Kidney (tissue), 22 donors: ENCODE measurements at places on chromosomes 7 and 10. TPM values are rescaled to one million over a fixed set of nuclear protein-coding genes. Genes with fewer than 3 reads are reported as not detected.

- no peak for DNase-seq
These were observed 19.8 kb downstream of the CEP41 start for GRCh38 chr7:130420943-130421578.

CHST3 gene
- total RNA-seq, result 31.5 TPM

DNA sequence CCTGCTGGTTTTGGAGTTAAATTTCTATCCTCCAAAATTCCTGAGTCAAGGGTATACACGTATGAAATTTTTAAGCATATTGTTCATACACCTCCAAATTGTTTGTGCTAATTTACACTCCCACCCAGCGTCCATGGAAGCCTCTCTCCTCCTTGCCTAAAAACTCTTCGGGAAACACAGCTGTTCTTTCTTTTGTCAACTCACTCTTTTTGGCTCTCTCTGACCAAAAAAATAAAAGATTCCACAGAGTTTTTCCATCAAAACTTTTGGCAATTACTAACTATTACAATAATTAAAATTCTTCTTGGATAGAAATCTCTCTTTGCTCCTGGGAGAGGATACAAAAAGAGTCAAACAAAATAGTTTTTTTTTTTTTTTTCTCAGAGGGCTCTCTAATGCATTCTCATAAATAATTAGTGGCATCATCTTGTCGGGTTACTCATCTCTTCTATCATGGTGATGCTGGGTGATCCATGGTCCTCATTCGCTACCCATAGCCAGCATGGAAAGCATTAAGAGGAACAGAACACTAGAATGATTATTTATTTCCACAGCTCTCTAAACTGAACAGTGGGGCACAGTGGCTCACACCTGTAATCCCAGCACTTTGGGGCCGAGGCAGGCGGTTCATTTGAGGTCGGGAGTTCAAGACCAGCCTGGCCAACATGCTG lies 310.7 kb downstream of the SFMBT2 start:
- no peak for DNase-seq

GRCh38 chr10:943334-944033 lies 12.0 kb upstream of the LARP4B start:
- no peak for DNase-seq

MALRD1 gene
- total RNA-seq, result 2.0 TPM

ADAP1 gene
- total RNA-seq, result 48.2 TPM

ERVW-1 gene
- total RNA-seq, result not detected

DNA sequence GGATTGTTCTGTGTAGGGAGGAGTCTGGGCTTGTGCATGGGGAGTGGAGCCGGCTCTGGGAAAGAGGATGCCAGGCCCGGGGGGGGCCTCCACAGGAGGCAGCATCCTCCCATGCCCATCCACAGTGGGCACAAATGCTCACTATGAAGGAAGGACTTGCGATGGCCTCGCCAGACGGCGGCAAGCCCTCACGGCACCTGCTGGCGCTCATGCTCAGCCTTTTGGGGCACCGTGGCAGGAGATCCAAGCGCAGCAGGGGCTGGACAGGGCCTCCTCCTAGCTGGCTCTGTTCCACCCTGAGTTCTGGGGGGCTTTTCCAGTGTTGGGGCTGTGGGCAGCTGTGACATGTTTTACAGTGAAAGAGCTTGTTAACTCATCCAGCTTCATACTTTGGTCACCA lies 15.2 kb downstream of the MDH2 start:
- DNase-seq, result peak; percentile 49

DNA sequence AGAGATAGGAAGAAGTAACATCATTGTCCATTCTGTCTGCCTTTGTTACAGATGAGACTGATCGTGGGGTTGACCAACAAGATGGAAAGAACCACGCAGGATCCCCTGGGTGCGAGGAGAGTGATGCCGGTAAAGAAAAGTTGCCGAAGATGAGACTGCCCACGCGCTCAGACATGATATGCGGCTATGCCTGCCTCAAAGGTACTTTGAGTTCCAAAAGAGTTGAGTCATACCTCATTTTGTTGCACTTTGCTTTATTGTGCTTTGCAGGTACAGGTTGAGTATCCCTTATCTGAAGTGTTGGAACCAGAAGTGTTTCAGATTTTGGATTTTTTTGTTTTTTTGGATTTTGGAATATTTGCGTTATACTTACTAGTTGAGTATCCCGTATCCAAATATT lies 12.2 kb upstream of the CLCN1 start:
- DNase-seq, result no peak

GIMAP6 gene
- 48.7 TPM for total RNA-seq
